ENCODE measurements at places on chromosomes 7 and 10. TPM values are rescaled to one million over a fixed set of nuclear protein-coding genes. Genes with fewer than 3 reads are reported as not detected.

The NUDT13 gene
- 1.9 TPM for total RNA-seq

The IFIT1 gene
- total RNA-seq, result 1.8 TPM

The IFIT1B gene
- not detected for total RNA-seq

The TMEM248 gene
- total RNA-seq, result 60.9 TPM

The CFAP46 gene
- 4.8 TPM for total RNA-seq

The TDRD1 gene
- 0.92 TPM for total RNA-seq

The MUC3A gene
- total RNA-seq, result 43.9 TPM

The VENTX gene
- total RNA-seq, result 4.7 TPM

The GHRHR gene
- 6.5 TPM for total RNA-seq

The NPSR1 gene
- total RNA-seq, result not detected

The AKAP9 gene
- 26.3 TPM for total RNA-seq

The MYOF gene
- 3.2 TPM for total RNA-seq

The SFRP5 gene
- total RNA-seq, result 3.3 TPM

The SPDYE2B gene
- not detected for total RNA-seq

The ANXA7 gene
- 59.9 TPM for total RNA-seq

The FKBP9 gene
- total RNA-seq, result 9.9 TPM

The NRBF2 gene
- total RNA-seq, result 30.0 TPM

The GPR85 gene
- total RNA-seq, result 0.54 TPM

The FBXL13 gene
- 1.2 TPM for total RNA-seq

The FBXO24 gene
- total RNA-seq, result 0.59 TPM

The CYP3A5 gene
- total RNA-seq, result not detected

The LRRN3 gene
- 0.20 TPM for total RNA-seq

The HOXA7 gene
- not detected for total RNA-seq

The APBB1IP gene
- total RNA-seq, result not detected

The RNF148 gene
- total RNA-seq, result 0.45 TPM

Measured in H1 (cell line).